Karpas-422 (cell line): ENCODE measurements at places on chromosomes 4 and X. TPM values are rescaled to one million over a fixed set of nuclear protein-coding genes. Genes with fewer than 3 reads are reported as not detected.

CENPVL2 gene
- total RNA-seq = not detected in 2 replicates

SLC6A14 gene
- not detected in 2 replicates for total RNA-seq

GRCh38 chrX:107704181-107704580, 71.4 kb downstream of the TSC22D3 start:
- DNase-seq = no peak
- no peak overlapping the region for H3K27ac ChIP-seq
- H3K4me3 ChIP-seq = no peak overlapping the region
- peaks cover 23% of the 10 kb centered on the region for H3K4me1 ChIP-seq

DNA sequence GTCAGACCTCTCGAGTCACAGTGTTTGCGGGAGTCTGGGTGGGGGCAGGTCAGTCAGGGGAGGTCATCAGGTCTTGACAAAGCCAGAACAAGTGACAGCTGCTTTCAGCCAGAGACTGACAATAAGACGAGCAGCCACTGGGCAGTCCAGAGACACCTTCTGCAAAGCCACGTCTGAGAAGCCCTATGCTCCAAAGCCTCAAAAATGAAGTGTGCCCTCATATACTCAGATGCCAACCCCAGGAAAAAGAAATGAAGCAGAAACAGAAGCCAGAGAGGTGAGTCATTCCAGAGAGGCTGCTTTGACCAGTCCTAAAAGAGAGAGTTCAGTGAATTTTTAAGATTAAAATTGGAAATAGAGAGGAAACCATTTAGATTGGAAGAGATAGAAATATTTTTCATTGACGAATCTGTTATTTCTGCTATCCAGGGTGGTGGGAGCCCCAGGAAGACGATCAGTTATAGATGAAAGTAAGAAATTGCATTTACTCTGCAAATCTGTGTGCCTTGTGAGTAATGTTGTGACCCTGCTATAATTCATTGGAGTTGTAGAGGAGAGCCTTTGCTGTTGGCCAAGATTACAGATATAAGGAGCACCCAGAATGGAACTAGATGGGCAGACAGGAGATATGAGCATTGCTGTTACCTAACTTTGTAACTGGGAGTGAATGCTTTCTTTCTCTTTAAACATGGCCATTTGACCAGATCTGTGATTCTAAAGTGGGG, 77.9 kb downstream of the LRRC66 start:
- H3K36me3 ChIP-seq = no peaks in the 10 kb centered on the region
- H3K27ac ChIP-seq = no peak overlapping the region
- DNase-seq = no peak
- H3K4me1 ChIP-seq = no peaks in the 10 kb centered on the region

- no peaks in the 10 kb centered on the region for H3K4me1 ChIP-seq
- no peaks in the 10 kb centered on the region for H3K27me3 ChIP-seq
- no peak overlapping the region for H3K27ac ChIP-seq
- no peaks in the 10 kb centered on the region for H3K36me3 ChIP-seq
These were observed 5.6 kb upstream of the SPRY1 start for GRCh38 chr4:123390846-123391456.

DNA sequence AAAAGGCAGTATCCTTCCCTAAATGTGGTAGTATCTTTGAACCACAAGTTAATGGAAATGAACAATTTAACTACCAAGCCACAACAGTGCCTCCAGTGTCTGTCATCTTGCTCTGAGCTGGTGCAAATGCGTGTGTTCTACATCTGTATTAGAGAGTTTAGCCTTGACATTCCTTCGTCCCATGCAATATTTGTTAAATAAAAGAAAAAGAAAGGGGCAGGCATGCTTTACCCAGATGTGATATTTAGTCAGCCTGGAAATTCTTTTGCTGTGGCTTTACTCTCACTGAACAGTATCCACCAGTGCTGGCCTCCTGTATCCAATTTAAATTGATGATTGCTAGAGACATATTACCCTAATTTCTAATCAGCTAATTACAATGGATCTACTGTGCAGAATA, 310.5 kb downstream of the CFAP299 start:
- no peaks in the 10 kb centered on the region for H3K4me1 ChIP-seq
- H3K4me3 ChIP-seq = no peak overlapping the region
- H3K36me3 ChIP-seq = no peaks in the 10 kb centered on the region
- H3K27ac ChIP-seq = no peak overlapping the region

DNA sequence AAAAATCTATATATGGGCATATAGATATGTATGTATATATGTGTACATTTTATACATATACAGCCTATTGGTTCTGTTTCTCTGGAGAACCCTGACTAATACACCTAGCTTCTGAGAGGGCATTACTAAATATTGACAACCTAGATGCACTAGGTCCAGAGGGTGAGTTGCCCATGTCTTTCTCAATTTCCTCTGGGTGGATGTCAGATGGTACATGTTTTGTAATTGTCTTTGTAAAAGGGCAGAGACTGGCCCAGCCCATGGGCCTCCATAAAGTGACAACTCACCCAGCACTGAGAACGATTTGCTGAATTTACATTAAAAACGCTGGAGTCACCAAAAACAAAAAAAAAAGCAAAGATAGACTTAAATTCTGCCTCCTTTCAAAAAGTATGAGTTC, 198.5 kb upstream of the FAM241A start:
- H3K4me1 ChIP-seq = no peaks in the 10 kb centered on the region
- no peak for DNase-seq
- H3K4me3 ChIP-seq = no peak overlapping the region
- no peaks in the 10 kb centered on the region for H3K36me3 ChIP-seq
